ENCODE measurements at places on chromosomes 7 and 10.

DNA sequence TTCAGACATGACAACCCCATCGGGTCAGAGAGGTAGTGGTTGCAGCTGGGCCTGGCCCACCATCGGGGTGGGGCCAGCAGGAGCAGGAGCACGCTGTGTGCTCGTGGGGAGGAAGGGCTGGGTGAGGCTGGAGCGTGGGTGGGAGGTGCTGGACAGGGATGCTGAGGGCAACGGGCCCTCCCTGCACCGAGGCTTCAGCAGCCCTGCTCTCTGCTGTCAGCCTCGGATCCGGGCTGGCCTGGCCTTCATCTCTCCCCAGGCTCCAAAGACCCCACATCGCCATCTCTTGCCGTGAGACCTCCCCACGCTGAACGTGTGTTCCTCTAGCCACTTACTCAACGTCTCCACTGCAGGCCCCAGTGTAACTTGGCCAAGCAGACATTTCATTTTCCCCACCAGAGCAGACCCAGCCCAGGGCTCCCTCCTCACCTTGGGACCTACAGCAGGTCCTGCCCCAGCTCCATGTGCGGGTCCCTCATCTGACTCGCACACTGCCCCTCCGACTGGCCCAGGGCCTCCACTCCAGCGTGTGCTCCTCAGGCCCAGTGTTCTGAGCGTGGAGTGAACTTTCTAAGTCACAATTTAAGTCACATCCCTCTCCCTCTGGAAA, 462.4 kb downstream of the DNAJB6 start:
- DNase-seq: no peak

GRCh38 chr7:108059526-108059925, 56.6 kb upstream of the LAMB1 start:
- no peak for DNase-seq

GRCh38 chr7:151844071-151844824, 32.7 kb downstream of the PRKAG2 start:
- no peak for DNase-seq

DNA sequence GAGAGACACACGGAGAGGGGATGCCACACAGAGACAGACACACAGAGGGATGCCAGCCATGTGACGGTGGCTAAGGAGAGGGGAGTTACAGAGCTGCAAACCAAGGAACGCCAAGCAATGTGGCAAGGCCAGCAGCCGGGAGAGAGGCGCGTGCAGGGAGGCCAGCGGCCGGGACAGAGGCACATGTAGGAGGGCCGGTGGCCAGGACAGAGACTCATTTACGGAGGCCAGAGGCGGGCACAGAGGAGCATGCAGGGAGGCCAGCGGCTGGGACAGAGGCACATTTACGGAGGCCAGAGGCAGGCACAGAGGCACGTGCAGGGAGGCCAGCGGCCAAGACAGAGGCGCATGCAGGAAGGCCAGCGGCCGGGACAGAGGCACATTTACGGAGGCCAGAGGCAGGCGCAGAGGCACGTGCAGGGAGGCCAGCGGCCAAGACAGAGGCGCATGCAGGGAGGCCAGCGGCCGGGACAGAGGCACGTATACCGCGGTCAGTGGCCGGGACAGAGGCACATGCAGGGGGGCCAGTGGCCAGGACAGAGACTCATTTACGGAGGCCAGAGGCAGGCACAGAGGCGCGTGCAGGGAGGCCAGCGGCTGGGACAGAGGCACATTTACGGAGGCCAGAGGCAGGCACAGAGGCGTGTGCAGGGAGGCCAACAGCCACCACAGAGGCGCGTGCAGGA, 40.4 kb downstream of the INSIG1 start:
- DNase-seq: peak; percentile 51

- no peak for DNase-seq
Measured at GRCh38 chr7:149881328-149882247, 7.8 kb downstream of the ATP6V0E2 start.
